Activated CD4-positive, alpha-beta T cell treated with anti-CD3 and anti-CD28 coated beads for 48 hours (primary cell): ENCODE measurements at places on chromosomes 5 and 9.

- DNase-seq: no peak
Measured at GRCh38 chr5:120160124-120160895, 303.8 kb upstream of the PRR16 start.

DNA sequence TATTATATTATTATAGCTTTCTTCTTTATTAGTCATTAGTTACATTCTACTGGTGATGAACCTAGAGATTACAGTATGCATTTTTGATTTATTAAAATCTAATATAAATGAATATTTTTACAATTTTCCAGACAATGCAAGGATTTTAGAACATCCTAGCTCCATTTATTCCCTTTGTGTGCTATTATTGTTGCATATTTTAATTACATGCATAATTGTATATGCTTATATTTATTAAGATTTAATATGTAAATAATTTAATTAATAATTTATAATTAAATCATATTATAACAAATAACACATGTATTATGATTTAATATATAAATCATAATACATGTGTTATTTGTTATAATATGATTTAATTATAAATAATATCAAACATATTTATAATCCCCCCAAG, 23.4 kb upstream of the MACROH2A1 start:
- DNase-seq: no peak

- no peak for DNase-seq
Measured at GRCh38 chr9:121729769-121730562, 78.5 kb downstream of the DAB2IP start.

GRCh38 chr5:126888175-126888574, 111.2 kb downstream of the LMNB1 start:
- DNase-seq: no peak

GRCh38 chr5:155839251-155840037, 487.5 kb upstream of the SGCD start:
- no peak for DNase-seq

GRCh38 chr9:40914772-40915659, 213.5 kb downstream of the FOXD4L6 start:
- DNase-seq: no peak

DNA sequence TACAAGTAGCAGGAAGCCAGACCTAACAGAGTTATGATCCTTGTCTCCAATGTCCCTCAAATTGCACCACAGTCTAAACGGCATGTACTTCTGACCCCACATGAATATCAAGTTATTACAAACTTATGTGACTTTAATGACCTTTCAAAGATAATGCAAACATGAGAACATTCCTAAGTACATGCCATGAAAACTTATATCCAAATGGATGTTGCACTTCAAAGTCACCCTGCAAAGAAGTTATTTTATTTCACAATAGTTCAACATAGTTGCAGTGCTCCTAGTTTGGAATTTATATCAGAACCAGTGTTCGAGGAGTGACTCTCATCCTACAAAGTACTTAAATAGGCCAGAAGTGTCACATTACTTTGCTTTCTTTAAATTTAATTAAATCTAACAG, 41.2 kb upstream of the ITGA1 start:
- no peak for DNase-seq

DNA sequence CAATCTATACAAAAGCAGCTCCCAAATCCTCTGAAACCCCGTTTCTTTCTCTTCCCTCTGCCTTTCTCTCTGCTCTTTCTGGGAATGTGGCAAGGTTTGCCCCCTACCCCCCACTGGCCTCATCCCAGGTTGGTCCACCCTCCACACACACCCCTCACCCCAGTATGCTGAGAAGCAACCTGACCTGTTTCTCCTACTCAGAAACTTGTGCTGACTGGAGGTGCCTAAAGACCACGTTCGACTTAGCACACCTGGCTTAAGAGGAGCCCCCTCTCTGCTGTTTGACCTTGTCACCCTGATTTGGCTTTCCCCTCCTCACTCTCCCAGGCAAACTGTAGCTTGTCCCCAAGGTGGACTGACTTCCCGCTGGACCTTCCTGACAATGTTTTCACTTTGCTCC, 1.1 kb upstream of the SEPTIN8 start:
- no peak for DNase-seq

GRCh38 chr5:166441-167372, 24.6 kb upstream of the LRRC14B start:
- no peak for DNase-seq
